ENCODE measurements at places on chromosomes 11 and 22.

- DNase-seq: no peak
These were observed 174.7 kb downstream of the IGLL1 start for GRCh38 chr22:23405366-23405851.

GRCh38 chr11:65615950-65616574, 486 bp downstream of the PCNX3 start:
- DNase-seq: no peak

DNA sequence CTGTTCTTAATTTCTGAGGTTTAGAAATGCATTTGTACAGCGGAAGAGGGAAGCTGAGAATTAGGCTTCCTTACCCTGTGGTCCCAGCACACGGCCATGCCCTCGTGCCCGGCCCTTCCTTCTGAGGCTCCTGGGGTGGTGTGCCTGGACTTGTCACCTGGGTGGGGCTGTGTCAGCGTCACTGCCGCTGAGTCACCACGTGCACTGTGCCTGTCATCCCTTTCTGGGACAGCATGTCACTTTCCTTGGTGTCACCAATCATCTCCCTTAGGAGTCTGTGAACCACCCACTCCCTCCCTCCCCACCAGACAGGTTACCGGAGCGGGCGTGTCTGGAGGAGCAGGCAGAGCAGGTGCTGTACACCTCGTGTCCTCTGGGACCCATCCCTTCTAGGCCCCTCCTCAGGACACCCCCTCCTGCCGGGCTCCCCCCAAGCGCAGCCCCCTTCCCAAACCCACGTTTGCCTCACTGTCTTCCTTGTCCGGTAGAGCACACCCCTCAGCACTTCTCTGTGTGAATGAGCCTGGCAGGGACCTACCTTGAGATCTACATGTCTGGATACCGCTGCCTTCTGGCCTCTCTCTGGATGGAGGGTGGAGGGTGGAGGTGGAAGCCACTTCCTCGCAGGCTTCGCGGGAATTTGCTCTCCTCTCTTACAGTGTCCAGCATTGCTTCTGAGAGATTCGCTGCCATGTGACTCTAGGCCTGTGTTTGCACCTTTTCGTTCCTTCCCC, 367.6 kb downstream of the TBC1D22A start:
- no peak for DNase-seq

DNA sequence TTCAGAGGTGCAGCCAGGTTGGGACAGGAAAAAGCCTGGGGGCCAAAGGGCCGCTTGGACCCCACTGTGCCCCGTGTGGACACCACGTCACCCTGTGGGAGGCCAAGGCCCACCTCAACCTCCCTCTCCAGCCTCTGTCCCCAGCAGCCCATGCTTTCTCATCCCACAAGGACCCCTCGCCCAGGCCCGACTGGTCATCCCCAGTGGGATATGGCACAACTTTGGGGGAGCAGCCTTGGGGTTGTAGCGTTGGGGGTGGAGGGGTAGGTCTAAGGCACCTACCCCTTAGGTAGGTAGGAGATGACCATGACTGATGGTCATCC, 44.0 kb downstream of the IGF2 start:
- no peak for DNase-seq

All from fibroblast of skin of scalp (primary cell).